Stimulated activated CD8-positive, alpha-beta memory T cell treated with anti-CD3 and anti-CD28 coated beads, Interleukin-7, amount 100 ng/mL, for 1 hour (primary cell): ENCODE measurements at places on chromosomes 11 and 22.

- DNase-seq, result no peak
Observed at GRCh38 chr11:66008095-66008467, 3.7 kb upstream of the CST6 start.

GRCh38 chr11:131118247-131118646, 202.0 kb upstream of the SNX19 start:
- DNase-seq, result no peak

DNA sequence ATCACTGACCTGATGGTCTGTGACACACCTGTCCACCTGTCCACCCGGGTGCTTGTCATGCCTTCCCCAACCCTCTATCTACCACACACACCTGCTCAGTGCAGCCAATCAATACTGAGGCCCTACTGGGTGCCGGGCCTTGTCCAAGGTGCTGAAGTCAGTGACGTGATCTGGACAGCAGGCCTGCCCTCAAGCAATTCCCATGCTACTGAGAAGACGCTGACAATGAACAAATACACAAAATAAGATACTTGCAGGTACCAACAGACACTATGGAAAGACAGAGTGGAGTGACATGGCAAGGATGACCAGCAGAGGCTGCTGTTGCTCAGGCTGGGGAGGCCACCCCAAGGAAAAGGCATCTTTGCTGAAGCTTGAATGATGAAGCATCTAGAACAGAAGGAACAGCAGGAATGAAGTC, 21.2 kb downstream of the PLAAT3 start:
- DNase-seq, result no peak

DNA sequence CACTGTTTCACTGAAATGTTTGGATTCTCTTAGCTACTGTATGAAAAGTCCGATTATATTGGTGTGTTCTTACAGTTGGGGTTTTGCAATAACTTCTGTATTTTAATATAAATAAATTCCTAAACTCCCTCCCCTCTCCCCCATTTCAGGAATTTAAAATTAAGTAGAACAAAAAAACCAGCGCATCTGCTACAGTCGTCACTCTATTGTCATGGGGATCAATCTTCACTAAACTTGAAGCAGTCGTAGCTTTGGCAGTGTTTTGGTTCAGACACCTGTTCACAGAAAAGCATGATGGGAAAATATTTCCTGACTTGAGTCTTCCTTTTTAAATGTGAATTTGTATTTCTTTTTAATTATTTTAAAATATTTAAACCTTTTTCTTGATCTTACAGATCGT, 9.4 kb downstream of the PIWIL3 start:
- no peak for DNase-seq

DNA sequence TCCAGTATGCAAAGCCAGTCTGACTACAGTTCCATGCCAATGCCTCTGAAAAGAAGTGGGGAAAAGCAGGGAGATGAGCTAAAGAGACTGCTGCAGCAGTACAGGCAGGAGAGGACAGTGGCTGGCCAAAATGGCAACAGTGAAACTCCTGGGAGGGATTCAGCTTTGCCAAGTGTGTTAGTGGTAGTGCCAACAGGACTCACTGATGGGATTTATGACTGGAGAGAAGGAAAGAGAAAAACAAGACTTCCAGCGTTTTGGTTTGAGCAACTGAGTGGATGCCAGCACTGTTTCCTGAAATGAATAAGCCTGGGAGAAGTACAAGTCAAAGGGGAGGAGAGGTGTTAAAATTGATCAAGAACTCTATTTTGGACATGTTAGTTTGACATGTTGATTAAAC, 80.9 kb downstream of the PLEKHA7 start:
- DNase-seq, result no peak

GRCh38 chr11:62645946-62646824, at the start of gene GANAB:
TSS of gene GANAB (minus strand) at chr11:62646613. CDS start at chr11:62646599, 14 bp downstream.
- peak; percentile 98 for DNase-seq

GRCh38 chr11:57368845-57369232, 12.1 kb downstream of the PRG3 start:
- DNase-seq, result no peak

DNA sequence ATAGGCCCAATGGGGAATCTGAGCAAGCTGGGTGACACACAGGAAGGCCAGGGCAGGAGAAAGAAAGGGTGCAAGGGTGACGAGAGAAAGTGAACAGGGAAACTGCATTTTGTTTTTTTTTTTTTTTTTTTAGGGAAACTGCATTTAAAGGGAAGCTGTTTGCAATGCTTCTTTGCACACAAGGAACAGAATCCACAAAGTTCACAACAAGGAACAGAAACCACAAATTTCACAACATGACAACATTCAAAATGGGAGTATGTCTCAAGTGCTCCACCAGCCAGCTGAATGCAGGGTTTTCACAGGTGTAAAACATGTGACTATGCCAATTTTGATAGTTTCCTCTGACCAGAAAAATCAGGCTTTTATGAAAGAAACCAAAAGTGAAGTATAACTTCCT, 6.8 kb upstream of the PLAAT3 start:
- DNase-seq, result no peak

- no peak for DNase-seq
Observed at GRCh38 chr11:121340032-121340580, 47.5 kb downstream of the SC5D start.

GRCh38 chr11:63783925-63784592, 15.5 kb upstream of the ZFTA start:
- DNase-seq, result no peak

GRCh38 chr11:59480359-59480758, 7.2 kb downstream of the OR4D10 start:
- no peak for DNase-seq

- no peak for DNase-seq
Observed at GRCh38 chr11:93611836-93612677, 49.4 kb upstream of the CEP295 start.

- no peak for DNase-seq
Observed at GRCh38 chr11:70024036-70024772, 53.9 kb upstream of the ANO1 start.

GRCh38 chr11:64351136-64351631, 7.8 kb upstream of the RPS6KA4 start:
- DNase-seq, result no peak
